ENCODE measurements at places on chromosomes 7 and 10.
A peak's percentile ranks its signal among the peaks of the same experiment; 100 is the strongest.

DNA sequence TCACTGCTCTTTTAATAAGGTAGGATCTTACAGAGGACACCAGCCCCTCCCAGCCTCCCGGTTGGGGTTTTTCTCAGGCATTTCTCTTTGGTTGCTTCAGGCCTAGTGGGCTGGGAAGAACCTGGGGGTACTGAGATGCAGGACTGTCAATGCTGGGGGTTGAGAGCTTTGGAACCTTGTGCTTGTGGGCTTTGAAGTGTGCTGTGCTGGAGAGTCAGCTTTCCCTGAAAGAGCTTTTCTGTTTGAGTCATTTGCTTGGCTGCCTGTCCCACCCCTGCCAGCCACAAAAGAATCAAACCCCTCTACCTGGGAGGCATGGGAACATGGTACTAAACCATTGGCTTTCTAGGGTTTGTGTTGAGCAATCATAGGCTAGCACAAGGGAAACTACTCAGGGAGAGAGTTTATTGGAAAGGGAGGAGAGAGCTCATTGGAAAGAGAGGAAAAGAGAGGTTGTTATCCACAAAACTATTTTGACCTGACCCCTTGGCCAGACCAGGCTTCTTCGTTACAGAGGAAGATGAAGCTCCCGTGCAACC lies 1.4 kb downstream of the SCD start:
- DNase-seq, result no peak

DNA sequence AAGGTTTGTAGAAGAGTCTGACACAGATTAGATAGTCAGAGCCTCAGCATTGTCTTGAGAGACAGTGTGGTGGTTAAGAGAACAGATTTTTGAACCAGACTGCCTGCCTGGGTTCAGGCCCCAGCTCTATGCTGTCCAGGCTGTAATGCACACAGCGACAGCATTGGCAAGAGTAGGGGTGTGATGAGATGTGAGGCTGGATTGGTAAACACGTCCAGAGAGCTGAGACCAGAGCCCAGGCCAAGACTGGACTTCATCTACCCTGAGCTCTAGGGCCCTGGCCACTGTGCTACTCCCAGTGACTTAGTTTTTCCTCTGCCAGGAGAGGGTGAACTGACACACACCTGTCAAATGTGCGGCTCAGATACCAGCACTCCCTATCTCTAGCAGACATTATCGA lies 360.4 kb downstream of the RPS24 start:
- DNase-seq, result no peak

- DNase-seq, result no peak
Observed at GRCh38 chr10:79301754-79302530, 45.3 kb upstream of the PPIF start.

DNA sequence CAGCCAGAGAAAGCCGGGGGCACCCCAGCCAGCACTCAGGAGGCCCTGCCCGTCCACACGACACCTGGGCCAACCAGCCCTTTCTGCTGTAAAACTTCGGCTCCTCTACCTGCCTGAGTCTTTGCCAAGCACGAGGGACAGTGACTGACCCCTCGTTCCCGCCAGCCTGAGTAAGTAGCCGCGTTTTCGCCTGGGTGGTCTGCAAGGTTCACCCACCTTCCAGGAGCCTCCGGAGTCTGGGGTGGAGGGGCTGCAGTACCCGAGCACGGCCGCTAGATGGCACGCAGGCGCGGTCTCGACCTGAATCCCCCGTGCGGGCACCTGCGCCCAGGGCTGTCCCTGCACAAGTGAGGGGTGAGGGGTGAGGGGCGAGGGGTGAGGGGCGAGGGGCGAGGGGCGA lies 192.7 kb downstream of the PTPRN2 start:
- no peak for DNase-seq

- DNase-seq, result no peak
Observed at GRCh38 chr10:1546431-1547110, 190.8 kb downstream of the ADARB2 start.

DNA sequence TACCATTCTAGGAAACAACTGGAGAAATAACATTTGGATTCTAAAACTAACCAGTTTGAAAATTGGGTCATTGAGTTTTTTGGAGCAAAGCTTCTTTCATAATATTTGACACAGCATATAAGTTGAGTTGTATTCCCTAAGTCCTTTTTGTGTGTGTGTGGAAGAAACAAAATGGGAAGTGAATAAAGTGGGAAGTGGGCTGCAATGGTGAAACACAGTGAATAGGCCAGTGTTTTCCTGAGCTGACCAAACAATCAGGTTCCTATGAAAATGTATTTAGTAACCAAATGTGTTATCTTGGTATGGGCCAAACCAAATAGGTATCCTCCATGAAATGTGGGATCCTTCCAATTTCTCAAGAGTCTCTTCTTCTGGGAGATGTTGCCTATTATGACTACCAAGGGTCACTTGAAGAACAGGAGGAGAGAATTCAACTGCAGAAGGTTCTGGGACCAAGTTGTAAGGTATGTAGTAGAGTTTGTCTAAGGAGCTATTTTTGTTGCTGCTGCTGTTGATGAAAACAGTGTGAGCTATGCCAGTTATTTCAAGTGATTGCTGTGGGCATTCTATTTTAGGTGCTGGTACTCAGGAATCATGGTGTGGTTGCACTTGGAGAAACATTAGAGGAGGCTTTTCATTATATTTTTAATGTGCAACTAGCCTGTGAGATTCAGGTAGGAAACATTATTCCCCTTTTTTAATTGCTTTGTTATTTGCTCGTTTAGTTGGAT lies 88.3 kb upstream of the MXI1 start:
- no peak for DNase-seq

DNA sequence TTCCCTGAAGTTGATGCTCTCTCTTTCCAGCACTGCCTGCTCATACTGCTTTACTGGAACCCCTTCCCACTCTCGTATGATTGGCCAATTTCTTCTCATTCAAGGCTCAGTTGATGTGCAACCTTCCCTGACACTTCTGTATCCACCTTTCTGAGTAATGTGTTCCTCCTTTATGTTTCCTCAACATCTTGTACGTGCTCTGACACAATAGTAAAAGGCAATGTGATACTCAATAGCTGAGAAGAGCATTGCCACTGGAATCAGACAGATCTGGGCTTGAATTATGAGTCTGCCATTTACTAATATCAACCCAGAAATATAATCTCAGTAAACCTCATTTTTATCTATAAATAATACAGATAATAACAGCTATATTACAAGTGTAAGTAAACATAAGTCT lies 34.7 kb downstream of the ARL4A start:
- no peak for DNase-seq

DNA sequence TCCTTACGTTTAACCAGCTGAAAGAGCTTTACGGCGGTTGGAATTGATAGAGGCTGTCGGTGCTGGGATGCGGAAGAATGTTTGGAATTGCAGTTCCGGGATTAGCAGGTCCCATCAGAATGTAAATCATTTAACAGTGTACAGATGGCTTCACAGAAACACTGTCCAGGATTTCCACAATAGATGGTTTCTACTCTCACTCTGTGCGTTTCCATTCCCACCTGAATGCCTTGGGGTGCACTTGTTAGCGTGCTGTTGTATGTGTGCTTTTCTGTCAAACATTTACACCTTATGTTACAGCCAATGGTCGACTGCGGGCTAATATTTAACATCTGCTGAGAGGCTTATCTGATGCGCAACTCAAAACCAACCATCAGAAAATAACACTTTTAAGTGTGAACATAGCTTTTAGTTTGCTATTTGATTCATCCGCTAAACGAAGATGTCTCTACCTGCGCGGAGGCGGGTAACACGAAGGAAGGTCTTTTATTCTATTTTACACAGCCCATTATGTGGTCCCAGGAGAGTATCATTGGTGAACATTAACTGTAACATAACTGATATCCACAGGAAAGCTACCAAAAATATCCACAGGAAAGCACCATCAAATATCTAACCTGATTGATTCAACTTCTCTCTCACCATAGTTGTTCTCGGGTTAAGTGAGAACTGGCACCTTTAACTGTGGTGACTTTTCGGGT lies 179.0 kb downstream of the PRPF18 start:
- no peak for DNase-seq

DNA sequence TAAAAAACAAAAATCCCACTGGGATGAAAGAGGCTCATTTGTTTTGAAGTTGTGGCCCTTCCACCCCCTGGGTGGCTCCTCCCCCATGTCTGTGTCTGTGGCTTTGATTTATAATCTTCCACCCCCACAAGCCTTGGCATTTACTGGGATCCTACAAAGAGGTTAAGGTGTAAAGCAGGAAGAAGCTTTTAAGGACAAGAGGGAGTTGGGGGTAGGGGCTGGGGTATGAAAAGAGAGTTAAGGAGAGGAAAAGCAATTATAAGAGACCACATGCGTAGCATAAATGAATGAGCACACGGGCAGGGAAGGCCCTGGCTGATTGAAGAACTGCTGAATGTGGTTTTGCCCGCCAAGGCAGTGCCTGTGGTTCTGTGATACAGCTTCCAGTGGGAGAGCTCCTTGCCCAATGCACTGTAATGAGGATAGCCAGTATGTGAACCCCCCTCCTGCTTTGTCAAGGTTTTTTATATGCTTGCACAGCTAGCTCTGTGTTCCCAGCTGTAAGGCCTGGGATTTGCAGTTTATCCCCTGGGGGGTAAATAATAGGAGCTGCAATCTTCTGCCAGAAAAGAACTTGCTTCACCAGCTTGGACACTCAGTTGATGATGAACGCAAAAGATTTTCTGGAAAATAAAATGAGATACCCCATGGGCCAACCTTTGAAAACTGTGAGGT lies 34.7 kb upstream of the KMT2E start:
- DNase-seq, result no peak

DNA sequence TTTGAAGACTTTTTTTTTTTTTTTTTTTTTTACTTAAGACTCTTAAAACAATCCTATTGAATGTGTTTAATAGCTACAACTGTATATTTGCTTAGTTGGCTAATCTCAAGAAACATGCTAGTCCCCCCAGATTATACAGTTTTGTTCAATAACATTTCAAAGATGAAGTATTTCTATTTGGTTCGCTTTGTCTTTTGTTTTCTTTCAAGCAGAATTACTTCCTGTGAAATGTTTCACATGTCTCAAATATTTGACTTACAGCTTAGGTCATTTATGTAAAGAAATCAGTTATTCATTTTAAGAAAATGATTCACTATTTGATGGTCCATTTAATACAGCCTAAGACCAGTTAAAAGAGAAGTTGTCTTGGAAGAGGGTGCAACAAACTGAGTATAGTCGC lies 12.8 kb upstream of the LAMB1 start:
- DNase-seq, result no peak

DNA sequence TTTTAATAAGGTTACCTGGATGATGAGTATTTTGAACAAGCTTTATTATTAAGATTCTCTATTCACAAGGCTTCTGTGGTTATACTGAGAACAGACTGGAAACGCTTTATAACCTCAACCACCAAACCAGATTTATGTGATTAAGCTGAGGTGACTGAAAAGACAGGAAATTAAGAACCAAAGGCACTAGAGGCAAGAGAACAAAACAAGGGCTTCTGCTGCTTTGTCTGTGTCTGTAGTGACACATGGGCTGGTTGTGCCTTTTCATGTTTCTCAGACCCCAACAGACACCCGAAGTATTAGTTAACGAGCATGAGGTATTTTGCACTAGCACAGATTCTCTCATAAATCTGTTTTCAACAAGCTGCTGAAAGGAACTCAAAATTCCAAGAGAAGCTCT lies 64.4 kb downstream of the RAPGEF5 start:
- DNase-seq, result no peak

- no peak for DNase-seq
Observed at GRCh38 chr10:76643511-76643911, 994.1 kb downstream of the KCNMA1 start.

- DNase-seq, result no peak
Observed at GRCh38 chr7:107967420-107967819, 35.5 kb downstream of the LAMB1 start.

GRCh38 chr7:155744971-155745683 lies 67.1 kb downstream of the SHH start:
- DNase-seq, result no peak

DNA sequence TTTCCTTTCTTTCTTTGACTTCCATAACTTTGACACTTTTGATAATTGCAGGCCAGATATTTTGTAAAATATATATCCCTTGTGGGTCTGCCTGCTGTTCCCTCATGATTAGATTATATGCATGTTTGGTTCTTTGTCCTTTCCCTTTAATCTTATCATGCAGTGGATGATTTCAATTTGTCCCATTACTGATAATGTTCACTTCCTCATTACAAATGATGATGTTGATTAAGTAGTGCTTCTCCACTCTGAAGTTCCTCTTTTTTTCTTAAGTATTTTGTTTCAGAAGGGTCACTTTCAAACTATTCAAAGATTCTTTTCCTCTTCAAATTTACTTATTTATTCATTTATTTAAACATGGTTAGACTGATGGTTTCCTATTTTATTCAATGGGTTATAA lies 898.1 kb downstream of the XPNPEP1 start:
- DNase-seq, result no peak

GRCh38 chr10:118207470-118208007 lies 134.6 kb downstream of the FAM204A start:
- no peak for DNase-seq

GRCh38 chr7:69613846-69614245 lies 15.6 kb downstream of the AUTS2 start:
- no peak for DNase-seq

- DNase-seq, result peak; percentile 38
Observed at GRCh38 chr7:87416682-87417587, 58.5 kb downstream of the ABCB4 start.

DNA sequence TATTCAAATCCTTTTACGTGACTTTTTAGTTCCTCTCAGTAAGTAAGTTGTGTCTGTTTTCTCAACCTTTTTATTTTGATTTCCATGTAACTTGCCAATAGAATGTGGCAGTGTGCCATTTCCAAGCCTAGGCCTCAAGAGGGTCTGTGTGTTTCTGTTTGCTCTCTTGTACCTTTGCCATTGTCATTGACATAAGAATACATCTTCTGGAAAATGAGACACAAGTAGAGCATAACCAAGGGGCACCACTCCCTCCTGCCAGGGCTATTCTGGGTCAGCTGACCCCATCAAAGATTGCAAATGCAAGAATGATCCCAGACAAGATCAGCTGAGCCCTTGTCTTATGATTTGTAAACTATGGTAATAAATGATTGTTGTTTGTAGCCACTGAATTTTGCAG lies 524.0 kb downstream of the IPMK start:
- DNase-seq, result no peak

GRCh38 chr10:6980353-6980752 lies 400.3 kb upstream of the PRKCQ start:
- no peak for DNase-seq

GRCh38 chr7:130351791-130352090 lies 7.1 kb downstream of the CPA5 start:
- DNase-seq, result no peak

DNA sequence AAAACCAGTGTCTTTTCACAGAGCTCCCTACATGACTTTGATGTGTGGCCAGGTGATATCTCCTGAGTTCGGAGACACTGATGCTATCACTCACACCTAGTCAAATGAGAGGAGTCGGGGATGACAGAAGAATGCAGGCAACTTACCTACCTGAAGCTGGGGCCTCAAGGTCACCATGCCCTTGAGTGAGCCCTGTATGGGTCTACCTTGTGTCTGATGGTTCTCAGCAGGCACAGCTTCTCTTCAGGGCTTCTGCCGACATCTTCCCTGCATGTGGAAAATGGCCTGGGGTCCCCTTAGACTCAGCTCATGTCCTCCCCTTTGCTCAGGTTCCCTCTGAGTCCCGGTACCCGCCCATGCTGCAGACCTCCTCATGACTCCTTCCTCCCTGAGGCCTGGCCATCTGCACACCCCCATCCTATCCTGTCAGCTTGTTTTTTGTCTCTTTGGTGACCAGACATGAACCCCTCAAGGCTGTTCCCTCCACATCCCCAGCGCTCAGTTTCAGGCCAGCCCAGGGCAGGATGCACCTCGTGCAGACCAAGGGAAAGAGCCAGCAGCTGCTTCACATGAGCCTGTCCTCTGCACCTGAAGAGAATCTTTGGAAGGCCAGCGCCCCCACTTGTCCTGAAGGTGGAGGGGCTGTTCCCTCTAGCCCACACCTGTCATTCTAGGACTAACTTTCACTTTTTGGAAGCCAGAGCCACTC lies 74.6 kb upstream of the GDF10 start:
- DNase-seq, result no peak

Data from HS-5 (cell line).